ENCODE measurements at places on chromosomes 6 and 20. TPM values are rescaled to one million over a fixed set of nuclear protein-coding genes. Genes with fewer than 3 reads are reported as not detected.

MYCT1 gene
- total RNA-seq, result not detected

FILIP1 gene
- total RNA-seq, result 0.04 TPM

EPHA7 gene
- total RNA-seq, result not detected

DNA sequence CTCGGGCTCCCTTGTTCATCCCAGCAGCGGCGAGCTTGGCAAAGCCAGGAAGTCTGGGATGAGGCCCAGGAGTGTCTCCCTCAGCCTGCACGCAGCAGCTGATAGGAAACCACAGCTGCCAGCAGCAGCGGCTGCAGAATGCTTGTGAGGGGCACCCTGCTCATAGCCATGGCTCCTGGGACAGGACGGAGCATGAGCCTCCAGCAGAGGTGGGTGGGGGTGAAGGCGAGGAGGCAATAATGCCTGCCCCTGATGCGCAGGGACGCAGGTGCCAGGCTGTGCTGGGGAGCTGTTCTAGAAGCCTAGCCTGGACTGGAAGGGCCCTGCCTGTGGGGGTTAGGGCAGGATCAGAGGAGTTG is 157.9 kb downstream of the CD83 start:
- no peak for DNase-seq

GRCh38 chr6:104607501-104607900 is 252.2 kb downstream of the HACE1 start:
- DNase-seq, result no peak

DNA sequence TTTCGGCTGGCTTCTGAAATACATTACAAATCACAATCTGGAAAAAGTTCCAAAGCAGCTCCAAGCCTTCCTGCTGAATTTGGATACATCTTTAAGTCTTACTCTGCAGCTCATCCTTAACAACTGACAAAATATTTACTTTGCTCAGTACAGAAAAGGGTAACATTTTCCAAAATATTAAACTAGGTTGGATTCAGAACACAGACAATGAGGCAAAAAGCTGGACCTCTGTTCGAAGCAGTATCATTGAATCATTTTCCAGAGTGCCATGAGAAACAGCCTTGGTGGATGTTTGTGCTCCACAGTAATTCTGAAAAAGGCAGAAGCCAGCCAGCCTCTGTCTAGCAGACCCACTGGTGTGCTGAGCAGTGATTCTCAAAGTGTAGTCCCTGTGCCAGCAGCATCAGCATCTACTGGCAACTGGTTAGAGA is 162.1 kb downstream of the AIG1 start:
- DNase-seq, result no peak

DNA sequence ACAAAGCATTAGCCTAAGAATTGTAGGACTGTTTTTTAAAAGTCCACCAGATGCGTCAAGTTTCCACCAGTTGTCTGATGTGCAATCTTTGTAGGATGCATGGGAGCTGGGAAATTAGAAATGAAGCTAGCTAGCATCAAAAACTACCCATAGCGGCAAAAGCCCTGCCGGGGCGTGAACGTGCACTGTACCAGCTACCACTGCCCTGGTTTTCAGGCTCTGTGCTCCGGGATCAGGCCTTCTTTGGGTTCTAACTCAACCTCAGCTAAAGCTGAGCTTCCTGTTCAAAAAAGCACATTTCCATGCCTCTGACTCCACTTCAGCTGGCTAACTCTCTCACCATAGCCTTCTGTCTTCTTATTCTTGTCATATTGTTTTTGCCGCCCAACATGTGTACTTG is 26.9 kb upstream of the FUCA2 start:
- DNase-seq, result no peak

GRCh38 chr20:57414867-57415592 is 23.8 kb downstream of the RBM38 start:
- no peak for DNase-seq

DNA sequence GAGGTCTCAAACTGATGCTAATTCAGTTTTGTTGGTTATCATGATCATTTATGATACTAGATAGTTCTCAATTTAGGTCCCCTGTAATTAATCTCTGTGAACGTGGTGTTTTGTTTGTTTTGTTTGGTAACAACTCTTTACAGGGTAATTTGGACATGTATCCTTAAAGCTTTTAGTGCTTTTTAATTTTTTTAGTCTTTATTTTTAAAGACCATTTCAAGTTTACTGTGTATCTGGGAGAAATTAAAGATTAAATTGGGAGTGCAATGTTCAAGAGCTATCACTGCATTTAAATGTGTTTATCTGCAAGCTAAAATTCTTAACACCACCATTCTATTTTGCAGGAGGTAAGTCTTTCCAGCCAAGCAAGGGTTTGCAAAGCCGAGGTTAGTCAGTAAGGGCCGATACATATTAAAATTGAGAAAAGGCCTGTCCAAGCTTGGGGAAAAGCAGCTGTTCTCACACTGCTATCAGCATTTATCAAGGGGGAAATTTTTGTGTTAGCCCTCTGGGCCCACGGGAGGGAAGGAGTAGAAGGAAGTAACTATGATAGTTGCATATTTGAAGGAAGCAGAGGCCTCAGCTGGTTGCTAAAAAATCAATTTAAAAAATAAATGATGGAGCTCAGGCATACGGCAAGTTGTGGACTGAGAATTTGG is 59.3 kb upstream of the ZNF217 start:
- DNase-seq, result no peak

- no peak for DNase-seq
Measured at GRCh38 chr6:116254297-116255056, 602 bp upstream of the TSPYL4 start.

Measured in activated CD4-positive, alpha-beta T cell treated with anti-CD3 and anti-CD28 coated beads, Interleukin-2, amount 10 ng/mL, durations not matched to agents 7 days and 5 days (primary cell).